ENCODE measurements at places on chromosomes 6 and 20.

GRCh38 chr20:16107172-16107870 is 465.9 kb downstream of the KIF16B start:
- no peak for DNase-seq

GRCh38 chr6:33427585-33428223 is 7.8 kb downstream of the SYNGAP1 start:
- DNase-seq, result peak; percentile 68

DNA sequence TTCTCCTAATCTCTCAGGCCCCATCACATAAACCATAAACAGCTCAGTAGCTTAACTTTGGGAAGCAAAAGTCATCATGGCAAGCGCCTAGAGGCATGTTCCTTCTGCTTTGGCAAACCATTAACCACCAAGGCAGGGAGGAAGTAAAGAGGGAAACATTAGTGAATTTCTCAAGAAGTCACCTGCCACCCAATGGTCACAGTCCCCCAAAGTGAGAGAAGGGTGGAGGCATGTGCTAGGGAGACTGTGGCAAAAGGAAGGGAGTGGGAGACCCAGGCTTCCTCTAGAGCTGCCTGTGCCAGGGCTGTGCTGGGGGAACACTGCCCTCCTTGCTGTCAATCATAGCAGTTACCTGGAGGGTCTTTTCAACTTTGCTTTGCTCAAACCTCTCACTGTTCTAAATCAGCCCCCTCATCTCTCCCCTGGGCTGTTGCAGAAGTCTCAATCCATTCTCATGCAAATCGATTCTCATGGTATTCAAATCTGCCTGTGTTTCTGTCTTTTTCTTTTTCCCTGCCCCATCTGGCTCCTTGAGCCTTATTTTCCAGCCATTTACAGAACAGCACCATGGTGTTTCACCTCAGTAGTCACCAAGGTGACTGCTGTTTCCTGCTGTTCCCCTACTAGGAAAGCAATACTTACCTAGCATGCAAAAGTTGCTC is 1.8 kb upstream of the RNF24 start:
- DNase-seq, result no peak

DNA sequence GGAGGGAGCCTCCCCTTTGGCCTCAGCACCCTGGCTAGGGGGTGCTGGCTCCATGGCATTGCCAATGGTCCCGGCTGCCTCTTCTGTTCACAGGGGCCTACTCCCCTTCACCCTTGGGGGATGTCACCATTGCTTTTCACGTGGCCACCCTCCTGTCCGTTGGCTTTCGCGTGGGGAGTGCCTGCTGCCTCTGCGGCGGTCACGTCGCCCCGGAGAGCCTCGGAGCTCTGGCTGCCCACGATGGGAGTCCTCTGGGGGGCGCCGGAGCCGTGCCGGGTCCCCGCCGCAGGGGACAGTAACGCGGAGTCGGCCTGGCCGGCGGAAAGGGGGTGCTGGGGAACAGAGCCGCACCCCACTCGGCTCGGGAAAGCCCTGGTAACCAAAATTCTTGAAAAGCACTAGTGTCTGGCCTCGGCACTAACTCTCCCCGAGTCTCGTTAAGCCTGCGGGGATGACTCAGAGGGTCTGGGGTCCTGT is 661 bp upstream of the HEBP2 start:
- DNase-seq, result no peak

DNA sequence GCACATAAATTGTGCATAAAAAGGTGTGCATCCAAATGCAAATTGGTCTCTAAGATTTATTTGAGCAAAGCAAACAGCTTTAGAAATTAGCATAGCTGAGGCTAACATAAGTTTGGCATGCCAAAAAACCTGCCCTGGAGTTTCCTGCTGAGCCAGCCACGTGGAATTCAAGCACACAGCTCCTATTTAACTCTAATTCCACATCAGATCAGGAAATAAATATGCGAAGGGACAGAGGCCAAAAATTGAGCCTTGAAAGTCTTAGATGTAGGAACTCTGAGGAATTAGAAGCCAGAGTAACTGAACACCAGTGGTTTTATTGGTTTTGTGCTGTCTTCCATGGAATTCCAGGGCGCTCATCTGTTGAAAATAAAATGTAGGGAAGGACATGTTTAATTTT is 19.6 kb downstream of the SOBP start:
- DNase-seq, result no peak

DNA sequence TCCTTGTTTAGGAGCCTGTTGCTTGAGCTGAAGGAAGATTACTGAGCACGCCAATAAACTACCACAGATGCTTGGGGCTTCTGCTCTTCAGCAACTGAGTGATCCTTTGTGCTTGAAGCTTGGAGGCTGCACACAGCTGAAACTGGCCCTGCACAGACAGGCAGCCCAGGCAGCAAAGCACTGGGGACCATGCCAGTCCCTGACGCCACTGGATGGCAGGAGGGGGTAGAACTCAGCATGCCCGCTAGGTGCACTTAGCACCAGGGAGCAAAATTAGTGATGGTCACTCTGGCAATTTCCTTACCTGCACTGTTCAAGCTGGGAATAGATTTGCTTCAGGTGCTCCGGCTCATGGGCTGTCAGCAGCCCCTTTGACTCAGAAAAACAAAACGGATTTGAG is 91.5 kb downstream of the FAM50B start:
- DNase-seq, result no peak

DNA sequence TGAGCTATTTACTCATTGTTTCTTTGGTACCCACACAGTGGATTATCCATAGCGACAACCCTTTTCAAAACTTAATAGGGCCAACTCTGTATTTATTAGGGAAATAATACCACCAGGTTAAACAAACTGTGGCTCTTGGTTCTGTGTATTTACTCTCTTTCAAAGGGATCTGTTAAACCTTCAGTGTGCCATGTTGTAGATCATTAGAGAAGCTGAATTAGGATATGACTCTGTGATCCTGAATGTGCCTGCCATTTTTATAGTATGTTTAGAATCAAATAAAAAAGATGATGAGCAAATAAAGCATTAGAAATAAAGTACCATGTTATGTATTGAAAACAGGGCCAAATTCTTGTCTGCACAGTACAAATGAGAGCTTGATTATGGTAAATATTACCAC is 25.0 kb upstream of the SLC35D3 start:
- no peak for DNase-seq

GRCh38 chr6:71259888-71260604 is 28.6 kb upstream of the OGFRL1 start:
- DNase-seq, result no peak

All from right kidney (tissue), 9 donors.